ENCODE measurements at places on chromosomes 3 and 15.
A peak's percentile ranks its signal among the peaks of the same experiment; 100 is the strongest.

DNA sequence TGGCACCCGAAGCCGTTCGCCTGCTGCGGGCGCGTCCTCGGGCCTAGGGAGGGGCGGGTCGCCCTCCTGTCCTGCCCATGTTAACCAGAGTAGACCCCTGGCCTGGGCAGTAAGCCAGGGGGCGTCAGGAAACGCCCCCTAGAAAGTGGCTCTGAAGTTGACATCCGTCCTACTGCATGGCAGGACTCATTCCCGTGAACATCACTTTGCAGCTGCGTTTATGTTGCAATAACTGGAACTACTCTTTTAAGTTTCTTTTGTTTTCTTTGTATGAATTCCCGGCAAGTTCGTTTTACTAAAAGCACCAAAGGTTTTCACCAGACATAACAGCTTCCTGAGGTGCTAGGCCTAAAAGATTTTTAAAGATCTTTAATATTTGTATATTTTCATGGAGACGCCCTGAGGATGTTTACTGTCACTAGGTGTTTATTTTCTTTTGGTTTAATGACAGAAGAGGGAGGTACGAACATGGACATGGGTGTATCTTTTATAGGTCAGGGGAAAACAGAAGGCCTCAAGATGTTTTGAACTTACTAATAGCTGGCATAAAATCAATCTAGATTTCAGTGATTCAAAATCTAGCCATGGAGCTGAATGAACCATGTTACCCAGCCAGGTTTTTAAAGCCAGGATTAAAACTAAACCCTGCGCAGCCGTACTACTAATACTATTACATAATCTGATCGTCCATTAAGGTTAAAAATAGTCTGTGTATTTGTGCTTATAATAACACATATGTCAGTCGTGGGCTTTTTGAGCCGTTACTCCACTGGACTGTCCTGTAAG is 1.0 kb downstream of the C15orf61 start:
- no peak for DNase-seq

GRCh38 chr3:87949879-87950208 is 109.0 kb downstream of the CGGBP1 start:
- no peak for DNase-seq

DNA sequence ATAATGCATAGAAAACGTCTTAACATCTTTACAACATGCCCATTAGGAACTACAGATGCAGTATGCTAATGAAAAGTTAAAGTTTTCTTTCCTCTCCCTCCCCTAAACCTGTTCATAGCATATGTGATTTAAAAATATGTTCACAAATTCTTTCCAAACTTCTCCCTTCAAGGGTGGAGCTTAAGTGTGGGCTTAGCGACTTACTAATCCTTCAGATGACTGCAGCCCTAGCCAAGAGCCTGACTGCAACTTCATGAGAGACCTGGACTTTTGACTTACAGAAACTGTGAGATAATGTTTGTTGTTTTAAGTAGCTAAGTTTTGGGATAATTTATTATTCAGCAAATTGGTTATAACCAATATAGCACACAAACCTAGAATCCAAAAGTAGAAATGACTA is 22.0 kb upstream of the ANXA2 start:
- peak; percentile 55 for DNase-seq

DNA sequence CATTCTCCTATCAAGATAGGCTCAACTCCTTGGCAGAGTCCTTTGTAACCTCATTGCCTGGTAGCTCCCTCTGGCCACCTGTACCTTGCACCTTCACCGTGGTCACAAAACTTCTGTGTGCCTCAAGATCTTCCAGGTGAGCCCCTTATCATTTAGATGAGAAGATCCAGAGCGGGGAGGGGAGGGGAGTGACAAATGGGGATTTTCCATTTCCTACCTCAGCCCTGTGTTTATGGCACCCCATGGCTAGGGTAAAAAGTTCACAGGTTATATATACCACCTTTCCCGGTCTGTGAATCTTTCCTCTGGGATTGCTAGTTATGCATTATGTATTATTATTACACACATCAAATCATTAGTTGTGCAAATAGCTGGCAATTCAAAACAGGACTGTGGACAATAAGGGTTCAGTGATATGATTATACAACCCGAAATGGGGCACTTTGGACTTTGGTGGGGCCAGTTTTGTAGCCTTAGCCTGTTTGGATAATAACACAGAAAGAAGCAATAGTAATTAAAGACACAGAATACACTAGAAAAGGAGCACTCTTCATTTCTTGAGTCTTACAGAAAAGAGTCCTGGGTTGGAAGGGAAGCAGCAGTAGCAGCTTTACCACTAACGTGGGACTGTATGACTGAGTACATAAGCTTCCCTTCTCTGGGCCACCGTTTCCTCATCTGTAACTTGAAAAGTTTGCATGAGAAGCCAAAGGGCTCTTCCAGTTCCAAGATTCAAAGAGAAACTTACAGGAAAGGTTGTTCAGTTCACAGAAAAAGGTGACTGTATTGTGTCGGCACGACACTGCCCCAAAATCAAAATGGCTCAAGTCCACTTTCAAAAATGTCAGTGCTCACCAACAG is 7.1 kb downstream of the TLE3 start:
- DNase-seq: no peak

DNA sequence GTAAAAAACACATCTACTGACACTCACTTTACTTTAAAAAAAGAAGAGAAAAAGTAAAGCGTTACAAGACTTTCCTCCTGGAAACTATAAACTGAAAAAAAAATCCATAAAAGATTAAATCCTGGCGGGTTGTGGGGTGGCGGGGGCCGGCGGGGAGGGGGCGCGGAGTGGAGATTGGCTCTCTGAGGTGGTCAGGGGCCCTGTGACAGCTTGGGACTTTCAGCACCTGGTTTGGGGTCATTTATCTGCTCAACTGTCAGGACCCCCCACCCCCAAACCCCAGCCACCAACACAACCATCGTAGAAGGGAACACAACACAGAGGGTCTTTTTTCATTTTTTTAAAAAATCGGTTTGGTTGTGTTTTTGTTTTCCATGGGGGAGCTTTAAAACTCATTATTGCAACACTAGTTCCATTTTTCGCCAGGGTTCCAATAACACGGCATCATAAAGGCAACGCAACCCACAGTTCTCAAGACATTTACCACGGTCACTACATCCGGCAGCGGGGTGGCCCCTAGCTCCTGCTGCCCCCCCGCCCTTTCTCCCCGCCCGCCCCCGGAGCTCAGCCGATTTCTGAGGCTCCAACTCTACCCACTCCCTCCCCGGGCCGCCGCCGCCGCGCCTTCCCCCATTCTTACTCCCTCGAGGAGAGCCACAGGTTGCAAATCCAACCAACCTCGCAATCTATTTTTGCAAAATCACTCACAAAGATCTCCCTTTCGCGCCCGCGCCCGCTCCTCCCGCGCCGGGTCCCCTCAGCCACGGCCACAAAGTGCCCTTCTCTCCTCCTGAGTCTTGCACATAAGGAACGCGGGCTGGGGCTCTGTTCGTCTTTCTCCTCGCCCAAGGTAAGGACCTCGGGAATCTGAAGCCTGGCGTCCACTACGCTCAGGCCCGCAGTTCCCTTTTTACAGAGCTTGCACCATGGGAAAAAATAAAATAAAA is 1.8 kb downstream of the BCL6 start:
- peak; percentile 60 for DNase-seq

DNA sequence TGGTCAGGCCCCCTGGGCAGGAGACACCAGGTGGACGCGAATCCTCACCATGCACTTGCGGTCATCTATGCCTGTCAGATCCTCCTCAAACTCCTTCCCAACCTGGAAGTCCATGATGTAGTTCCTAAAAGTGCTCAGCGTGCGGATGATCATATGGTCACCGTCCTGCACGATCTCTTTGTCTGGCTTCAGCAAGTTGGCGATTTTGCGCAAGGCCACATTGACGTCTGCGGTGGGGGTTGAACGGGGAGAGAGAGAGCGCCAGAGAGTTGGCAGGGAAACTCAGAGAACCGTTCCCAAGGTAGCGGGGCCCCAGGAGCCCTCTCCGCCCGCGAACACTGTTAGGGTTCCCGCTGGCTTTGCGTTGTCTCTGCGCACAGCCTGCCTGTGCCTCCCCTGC is 809 bp downstream of the RBP1 start:
- DNase-seq: no peak

- DNase-seq: no peak
These were observed 36.3 kb downstream of the TMEM212 start for GRCh38 chr3:171879472-171879871.

- DNase-seq: no peak
These were observed 32.2 kb downstream of the SLC6A11 start for GRCh38 chr3:10848261-10848660.

DNA sequence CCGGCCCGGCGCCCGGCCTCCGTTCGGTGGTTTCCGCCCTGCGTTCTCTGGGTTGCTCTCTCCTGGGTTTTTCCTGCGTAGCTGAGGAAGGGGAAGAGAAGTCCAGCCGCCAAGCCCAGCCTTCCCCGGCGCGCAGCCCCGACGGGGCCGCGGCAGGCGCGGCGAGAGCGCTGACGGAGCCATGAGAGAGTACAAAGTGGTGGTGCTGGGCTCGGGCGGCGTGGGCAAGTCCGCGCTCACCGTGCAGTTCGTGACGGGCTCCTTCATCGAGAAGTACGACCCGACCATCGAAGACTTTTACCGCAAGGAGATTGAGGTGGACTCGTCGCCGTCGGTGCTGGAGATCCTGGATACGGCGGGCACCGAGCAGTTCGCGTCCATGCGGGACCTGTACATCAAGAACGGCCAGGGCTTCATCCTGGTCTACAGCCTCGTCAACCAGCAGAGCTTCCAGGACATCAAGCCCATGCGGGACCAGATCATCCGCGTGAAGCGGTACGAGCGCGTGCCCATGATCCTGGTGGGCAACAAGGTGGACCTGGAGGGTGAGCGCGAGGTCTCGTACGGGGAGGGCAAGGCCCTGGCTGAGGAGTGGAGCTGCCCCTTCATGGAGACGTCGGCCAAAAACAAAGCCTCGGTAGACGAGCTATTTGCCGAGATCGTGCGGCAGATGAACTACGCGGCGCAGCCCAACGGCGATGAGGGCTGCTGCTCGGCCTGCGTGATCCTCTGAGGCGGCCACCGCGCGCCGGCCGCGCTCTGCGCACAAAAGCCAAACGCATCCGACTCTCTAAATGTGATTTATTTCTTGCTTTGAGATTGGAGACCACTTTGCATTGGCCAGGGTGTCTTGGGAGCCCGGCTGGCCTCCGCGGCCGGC is 727 bp downstream of the RAP2B start:
- DNase-seq: no peak

DNA sequence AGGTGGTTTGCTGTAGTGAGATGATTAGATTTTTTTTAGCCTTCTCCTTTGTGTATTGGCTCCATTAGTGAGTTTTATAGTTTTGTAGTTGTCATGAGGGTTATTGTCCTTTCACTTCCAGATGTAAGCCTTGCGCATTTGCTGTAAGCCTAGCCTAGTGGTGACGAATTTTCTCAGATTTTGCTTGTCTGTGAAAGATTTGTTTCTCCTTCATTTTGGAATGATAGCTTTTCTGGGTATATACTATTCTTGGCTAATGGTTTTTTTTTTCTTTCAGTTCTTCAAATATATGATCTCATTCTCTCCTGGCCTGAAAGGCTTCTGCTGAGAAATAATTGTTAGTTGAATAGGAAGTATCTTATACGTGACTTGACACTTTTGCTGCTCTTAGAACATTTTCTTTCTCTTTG is 166.5 kb upstream of the THRB start:
- no peak for DNase-seq

DNA sequence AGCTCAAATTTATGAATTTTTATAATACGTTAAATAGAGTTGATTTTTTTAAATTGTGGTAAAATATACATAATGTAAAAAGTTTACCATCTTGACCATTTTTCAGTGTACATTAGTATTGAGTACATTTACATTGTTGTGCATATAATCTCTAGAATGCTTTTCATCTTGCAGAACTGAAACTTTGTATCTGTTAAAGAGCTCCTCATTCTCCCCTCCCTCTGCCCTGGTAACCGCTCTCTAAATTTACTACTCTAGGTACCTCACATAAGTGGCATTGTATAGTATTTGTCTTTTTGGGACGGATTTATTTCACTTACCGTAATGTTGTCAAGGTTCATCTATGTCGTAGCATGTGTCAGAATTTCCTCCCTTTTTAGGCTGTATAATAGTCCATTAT is 13.6 kb downstream of the TBC1D23 start:
- no peak for DNase-seq

DNA sequence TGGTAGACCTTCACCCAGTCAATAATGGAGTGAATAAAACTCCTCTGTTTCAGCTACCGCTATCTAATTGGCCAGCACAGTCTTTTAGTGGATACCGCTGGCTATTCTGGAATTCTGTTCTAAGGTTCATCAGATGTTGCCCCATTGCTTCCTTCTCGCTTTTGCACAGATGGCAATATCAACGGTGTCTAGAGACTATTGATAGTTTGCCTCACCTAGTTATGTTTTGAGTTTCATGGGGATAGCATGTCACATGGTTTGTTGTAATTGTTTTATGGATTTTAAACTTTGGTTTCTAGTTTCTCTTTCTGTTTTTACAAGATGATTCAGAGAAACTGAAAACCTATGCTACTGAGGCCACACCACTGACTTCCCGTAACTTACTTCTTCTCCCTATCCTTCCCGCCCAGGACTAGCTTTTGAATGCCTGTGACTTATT is 2.0 kb downstream of the XRN1 start:
- DNase-seq: peak; percentile 49

DNA sequence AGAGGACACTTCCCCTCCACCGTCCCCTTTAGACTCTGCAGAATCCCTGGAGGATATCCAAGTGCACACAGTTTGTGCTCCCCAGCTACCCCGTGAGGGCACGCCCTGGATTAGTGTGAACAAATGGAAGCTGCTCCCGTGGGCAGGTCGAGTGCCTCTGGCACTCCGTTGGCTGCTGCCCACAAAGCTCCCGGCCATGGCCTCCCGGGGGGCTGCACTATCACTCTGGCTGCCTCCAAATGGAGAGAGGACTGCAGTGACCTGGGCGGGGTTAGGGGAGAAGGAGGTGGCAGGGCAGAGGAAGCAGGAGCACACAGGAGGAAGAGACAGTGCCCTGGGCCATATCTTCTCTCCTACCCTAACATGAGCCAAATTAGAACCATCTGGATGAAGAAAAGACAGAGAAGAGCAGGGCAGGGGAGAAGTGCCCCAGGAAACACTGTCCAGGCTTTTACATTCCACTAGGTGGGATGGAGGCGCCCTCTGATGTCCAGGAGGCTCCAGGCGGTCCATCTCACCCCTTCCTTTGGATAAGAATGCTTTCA is 29.4 kb upstream of the ACAD9 start:
- peak; percentile 46 for DNase-seq

DNA sequence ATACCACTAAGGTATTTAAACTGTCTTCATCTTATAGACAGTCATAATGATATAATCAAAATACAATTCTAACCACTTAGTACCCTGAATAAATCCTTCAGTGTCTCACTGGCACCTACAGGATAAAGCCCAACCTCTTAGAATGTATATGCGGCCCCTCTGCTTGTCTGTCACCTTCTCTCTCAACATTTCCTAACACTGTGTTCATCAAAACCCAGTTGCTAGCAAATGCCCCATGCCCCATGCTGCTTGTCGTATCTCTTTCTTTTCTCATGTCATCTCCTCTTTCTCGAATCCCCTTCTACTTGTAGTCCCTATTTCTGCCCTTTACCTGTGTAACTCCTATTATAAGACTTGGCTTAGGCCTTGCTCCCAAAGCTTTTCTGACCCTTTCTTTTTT is 24.6 kb upstream of the PLSCR4 start:
- no peak for DNase-seq
